ENCODE measurements at places on chromosomes 4 and X.

- no peak for DNase-seq
These were observed 59.2 kb downstream of the NBDY start for GRCh38 chrX:56788229-56788628.

- DNase-seq: no peak
These were observed 64.7 kb upstream of the PTPN13 start for GRCh38 chr4:86529436-86529835.

- DNase-seq: no peak
These were observed 422.9 kb downstream of the SPRY1 start for GRCh38 chr4:123819362-123820035.

- DNase-seq: no peak
These were observed 712 bp downstream of the PNPLA4 start for GRCh38 chrX:7926501-7926900.

DNA sequence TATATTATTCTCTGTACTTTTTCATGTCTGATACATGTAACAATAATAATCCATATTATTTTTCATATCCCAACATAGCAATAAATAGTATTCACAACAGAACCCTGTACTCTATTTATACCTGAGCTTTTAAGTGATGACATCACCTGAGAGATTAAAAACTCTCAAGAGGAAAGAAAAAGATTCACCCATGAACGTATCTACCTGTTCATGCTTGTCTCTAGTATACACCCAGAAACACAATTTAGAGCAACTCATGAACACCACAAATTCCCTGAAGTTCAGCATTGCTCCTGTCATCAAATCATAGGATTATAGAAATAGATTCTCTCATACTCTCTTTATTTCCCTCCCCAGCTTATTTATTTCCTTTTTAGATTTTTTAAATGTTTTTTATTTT, 185.9 kb downstream of the GABRB1 start:
- DNase-seq: no peak

GRCh38 chrX:7709845-7710244, 133.1 kb upstream of the VCX start:
- peak; percentile 1 for DNase-seq

DNA sequence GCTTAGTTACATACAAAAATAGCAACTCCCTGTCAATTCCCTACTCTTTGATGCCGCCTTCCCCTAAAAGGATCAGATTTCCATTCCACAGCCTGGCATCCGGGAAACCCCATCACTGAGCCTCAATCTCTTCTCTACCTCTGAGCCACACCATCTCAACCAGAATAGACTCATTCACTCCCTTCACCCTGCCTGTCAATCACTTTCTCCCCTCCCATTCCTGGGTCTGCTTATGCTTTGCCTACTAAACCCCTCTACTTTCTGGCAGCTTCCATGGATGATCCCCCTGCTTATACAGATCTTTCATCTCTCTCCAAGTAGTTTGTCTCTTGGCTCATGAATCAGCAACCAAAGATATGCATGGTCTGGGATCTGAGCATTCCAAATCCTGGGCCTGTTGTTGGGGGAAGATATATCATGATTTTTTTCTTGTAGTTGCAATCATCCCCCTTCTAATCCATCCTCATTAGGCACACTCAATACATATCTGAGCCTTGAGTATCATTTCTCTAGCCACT, 2.6 kb downstream of the AMER1 start:
- DNase-seq: no peak

DNA sequence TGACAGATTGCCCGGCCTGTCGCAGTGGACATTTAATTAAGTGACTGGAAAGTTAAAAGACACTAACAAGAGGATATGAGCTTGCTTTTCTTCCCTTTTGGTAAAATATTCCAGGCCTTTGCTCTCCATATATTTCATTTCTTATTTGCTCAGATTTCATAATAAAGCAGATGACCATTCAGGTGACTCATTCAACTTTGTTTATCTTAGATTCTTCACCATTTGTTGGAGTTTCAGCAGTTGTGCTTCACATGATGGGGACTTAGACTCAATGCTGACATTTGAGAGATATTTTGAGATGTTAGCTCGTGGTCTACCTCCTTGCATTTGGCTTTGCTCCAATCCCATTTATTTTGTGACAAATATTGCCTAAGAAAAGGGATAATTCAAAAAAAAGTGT, 312.2 kb downstream of the ARHGAP24 start:
- DNase-seq: no peak

DNA sequence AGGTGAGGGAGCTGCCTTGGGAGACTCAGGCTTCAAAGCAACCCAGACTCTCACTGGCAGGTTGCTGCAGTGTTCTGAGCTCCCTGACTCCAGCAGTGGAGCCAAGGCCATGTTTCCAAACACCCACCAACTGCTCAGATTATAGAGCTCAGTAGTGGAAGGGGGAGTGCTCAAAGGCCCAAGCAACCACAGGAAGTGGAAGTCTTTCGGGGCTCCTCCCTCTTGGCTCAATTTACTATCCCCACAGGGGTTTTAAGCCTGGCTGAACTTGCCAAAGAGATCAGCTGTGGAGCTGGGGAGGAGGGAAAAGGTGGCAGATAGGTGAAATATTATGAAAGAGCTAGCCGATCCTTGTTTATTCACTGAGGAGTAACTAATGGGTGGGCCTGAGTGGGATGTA, 82.5 kb downstream of the HPRT1 start:
- DNase-seq: peak; percentile 44

DNA sequence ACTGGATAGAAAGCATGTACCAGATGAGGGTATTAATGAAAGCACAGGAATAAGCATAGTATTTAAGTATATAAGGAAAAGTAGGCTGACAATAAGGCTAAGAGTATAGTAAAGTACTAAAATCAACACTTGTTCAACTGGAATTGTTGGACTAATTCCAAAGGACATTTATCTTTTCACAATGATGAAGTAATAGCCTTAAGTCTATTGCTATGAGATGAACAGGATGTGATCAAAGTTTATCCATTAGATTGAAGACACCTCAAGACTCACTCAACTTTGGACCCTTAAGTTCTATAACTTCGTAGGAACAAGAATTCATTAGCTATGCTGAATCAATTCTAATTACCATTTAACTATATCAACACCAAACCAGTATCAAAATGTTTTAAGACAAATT, 7.6 kb downstream of the MAD2L1 start:
- DNase-seq: no peak

- no peak for DNase-seq
These were observed 116.4 kb downstream of the AFF1 start for GRCh38 chr4:87051121-87051713.

- DNase-seq: no peak
These were observed 163.5 kb upstream of the EMCN start for GRCh38 chr4:100681289-100681688.

DNA sequence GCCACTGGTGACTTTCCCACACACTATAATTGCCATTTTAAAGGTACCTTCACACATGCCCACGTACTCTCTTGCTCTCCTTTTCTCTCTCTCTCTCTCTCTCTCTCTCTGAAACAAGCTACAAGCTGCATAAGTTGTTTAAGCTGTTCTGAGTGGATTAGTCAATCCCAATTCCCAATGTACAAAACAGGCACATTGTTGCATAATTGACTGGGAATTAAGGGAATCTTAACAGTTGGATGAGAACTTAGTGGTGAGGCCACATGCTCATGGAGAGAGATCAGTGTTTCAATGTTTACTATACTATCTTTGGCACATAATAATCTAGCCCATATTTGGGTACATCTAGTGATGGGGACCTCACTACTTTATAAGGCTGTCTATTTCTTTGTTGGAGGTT, 123.3 kb downstream of the ARHGEF9 start:
- no peak for DNase-seq

DNA sequence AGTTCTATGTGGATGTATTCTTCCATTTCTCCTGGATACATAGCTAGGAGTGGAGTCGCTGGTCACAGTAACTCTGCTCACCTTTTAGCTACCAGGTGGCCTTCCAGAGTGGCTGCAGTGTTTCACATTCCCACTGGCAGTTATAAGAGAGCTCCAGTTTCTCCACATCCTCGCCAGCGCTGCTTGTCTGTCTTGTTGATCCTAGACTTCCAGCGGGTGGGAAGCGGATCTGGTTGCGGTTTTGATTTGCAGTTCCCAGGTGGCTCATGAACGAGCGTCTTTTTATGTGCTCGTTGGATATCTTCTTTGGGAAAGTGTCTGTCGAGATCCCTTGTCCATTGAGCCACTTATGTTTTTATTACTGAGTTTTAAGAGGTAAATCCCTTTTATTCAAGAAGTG, 11.6 kb downstream of the TACC3 start:
- no peak for DNase-seq

- DNase-seq: no peak
These were observed 3.2 kb upstream of the IL1RAPL1 start for GRCh38 chrX:28584025-28584424.

DNA sequence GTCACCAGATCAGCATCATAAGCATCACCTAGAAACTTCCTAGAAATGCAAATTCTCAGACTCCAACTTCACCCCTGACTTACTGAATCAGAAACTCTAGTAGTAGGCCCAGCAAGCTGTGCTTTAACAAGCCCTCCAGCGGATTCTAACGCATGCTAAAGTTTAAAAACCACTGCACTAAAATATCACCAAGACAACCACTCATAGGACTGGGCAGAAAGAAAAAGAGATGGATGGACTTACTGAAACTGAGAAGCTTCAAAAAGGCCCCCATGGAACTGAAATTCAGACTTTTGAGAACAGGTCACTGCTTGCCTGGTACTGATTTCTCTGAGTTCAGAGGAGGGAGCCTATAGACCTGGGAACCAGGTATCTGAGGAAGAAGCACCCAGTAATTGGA, 40.1 kb downstream of the FAM241A start:
- DNase-seq: no peak

GRCh38 chrX:76987381-76987780, 459.8 kb upstream of the FGF16 start:
- no peak for DNase-seq

DNA sequence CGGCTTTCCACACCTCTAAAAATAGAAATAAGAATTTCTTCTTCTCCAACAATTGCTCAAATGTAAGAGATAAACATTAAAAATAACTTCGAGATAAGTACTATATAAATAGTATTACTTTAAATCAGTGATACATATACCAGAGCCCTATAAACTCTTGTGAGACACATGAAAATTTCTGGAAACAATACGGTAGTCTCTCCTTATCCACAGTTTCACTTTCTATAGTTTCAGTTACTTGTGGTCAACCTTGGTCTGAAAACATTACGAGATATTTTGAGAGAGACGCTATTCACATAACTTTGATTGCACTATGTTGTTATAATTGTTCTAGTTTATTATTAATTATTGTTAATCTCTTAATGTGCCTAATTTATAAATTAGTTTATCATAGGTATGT, 101.5 kb upstream of the CXXC4 start:
- DNase-seq: no peak

GRCh38 chr4:182276210-182277109, 33.3 kb downstream of the TENM3 start:
- DNase-seq: no peak

- DNase-seq: no peak
These were observed 231.2 kb downstream of the GPAT3 start for GRCh38 chr4:83767067-83767466.

DNA sequence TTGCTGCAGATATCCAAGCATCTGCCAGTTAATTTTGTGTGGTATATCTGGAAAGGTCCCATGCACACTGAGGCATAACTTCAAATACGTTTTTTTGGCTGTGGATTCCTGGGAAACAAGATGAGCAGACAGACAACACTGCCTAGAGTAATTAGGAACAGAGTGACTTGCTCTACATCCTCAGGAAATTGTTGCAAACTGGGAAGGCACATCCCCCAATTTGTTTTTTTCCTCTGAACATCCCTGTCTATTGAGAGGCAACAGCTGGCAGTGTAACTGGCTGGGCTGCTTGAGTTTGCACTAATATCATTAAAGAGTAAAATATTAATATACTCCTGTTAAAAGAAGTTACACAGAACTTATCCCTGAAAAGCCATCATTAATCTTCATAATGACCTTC, 207.7 kb upstream of the SLIT2 start:
- no peak for DNase-seq

DNA sequence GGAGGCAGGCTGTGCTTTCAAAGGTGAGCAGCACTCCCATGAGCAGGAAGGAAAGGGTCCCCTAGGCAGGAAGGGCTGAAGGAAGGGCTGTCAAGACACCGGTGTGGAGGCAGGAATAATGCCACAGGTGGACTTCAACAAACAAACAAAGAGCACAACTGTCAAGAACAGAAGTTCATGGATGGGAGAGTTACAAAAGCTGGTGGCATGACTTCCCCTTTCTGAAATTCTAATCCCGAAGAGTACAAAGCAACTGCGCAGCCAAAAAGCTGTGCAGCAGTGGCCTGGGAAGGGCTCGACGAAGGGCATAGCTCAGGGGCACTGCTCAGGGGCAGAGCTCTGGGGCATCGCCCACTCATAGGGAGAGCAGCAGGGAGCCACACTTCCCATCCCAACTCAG, 582.3 kb upstream of the DIPK2B start:
- no peak for DNase-seq

DNA sequence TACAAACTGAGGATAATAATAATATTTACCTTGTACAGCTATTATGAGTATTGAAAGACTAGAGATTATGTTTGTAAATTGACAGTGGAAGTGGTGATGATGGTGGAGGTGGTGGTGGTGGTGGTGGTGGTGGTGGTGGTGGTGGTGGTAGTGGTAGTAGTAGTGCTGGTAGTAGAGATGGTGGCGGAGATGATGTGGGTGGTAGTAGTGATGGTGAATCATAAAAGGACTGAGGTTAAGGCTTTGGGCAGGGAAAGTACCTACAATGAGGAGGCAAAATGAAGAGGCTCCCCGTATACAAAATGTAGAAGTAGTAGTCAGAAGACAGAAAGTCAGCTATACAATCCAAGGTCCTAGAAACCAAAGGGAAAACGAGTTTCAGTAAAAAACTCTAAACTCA, 214.1 kb downstream of the BCOR start:
- no peak for DNase-seq

- DNase-seq: peak; percentile 32
These were observed 673.6 kb upstream of the TENM3 start for GRCh38 chr4:181569553-181569952.

DNA sequence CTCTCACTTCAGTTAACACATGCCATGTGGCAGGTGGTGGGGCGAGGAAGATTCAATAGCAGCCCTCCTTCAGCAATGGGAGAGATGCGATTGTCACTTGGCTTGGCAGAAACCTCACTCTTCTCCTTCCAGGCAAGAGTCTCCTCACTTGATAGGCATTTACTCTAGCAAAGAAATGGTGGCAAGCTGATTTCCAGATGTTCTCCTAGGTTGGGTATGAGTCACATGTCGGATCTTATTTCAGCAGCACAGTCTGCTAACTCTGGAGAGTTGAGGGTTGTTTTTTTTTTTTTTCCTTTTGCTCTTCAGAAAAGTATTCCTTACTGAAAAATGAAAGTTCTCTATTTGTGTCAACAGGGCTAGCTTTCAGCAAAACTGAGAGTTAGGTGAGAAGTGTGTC, 119.5 kb upstream of the CHRDL1 start:
- no peak for DNase-seq

Data from COR-L47 (cell line).